ENCODE measurements at places on chromosomes 12 and 14.

DNA sequence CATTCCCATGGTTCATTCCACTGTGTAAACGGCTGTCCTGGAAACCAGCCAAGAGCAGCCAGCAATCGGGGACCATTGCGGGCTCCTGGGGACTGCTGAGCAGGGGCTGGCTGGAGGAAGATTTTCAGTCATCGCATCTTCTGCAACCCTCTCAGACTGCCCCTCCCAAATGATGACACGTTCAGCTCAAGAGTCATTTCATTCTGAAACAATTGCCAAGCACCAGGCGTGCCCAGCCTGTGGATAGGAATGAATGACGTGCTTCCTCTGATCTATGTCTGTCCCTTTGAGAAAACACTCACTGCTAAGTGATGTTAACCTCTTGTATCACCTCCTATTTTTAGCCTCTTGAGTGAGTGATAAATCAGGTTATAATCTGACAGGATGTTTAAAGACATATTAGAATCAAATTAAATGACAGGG is 62.0 kb downstream of the NDUFA12 start:
- peak; percentile 43 for DNase-seq

GRCh38 chr14:97380539-97380941 is 583.4 kb downstream of the VRK1 start:
- peak; percentile 67 for DNase-seq

DNA sequence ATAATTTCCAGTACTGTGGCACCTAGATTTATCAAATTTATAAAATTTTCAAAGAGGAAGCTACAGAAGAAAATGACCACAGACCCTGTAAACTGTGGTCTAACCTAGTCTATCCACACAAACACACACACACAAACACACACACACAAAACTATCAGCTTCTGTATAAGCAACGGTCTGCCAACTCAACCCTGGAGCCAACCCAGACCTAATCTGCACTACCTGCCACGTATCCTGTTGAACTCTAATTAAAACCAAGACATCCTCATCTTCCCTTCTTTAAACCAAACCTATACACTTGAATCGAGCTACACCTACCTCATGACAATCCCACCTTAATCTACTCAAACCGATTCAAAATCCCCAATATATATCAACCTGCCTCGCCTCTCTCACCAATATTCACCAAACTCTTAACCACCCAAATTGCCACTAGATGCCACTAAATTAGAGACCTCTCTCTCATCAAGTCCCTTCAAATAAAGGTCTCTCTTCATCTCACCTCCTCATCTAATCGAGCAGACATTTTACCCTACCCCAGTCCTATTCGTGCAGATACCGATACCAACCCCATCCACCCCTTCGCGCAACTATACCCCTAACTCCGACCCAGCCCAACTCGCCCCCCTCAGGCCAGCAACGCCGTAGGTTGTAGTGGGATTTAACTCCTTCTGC is 808 bp downstream of the ACIN1 start:
- no peak for DNase-seq

GRCh38 chr14:69818758-69819191 is 21.7 kb upstream of the SLC10A1 start:
- peak; percentile 4 for DNase-seq

DNA sequence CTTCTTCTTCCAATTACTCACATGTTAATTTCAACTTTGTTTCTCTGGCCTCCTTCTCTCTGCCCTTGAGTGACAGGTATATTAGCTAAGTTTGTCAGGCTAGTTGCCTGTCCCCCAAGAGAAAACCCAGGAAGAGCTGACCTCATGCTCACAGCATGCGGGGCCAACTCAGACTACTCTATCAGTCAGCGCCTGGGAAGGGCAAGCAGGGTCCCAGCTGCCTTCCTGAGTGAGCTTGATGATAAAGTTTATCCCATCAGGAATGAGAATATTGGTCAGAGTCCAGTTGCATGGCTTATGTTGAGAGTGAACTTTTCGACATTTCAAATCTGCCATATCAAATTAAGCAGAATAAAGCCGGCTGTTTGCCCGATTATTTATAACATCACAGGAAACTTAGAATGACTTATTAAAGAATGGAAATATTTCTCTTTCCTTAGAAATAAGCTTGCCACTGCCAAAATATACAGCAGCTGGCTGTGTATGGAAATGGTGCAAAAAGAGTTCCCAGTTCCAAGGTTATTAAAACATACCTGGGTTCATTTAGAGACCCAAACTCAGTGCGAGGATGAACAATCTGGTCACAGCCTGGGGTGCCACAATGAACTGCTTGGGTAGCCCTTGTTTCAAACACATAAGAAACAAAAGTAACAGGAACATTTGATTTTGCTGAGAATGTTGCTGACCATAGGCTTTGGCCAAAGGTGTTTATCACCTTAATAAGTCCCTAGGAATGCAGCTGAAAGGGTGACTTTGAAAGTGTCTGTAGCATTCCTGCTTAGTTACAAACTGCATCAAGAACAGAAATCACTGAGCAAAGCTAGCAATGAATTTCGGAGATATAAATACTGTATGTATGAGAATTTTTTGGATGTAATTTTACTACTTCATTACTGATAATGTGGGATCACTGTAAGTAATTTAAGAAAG is 1553.8 kb upstream of the FLRT2 start:
- no peak for DNase-seq

All from activated T-cell treated with anti-CD3 and anti-CD28 coated beads for 48 hours (primary cell).